ENCODE measurements at places on chromosomes 4 and X. TPM values are rescaled to one million over a fixed set of nuclear protein-coding genes. Genes with fewer than 3 reads are reported as not detected.

- H3K27me3 ChIP-seq, result no peaks in the 10 kb centered on the region
- no peaks in the 10 kb centered on the region for H3K4me1 ChIP-seq
- no peaks in the 10 kb centered on the region for H3K36me3 ChIP-seq
- DNase-seq, result no peak
Observed at GRCh38 chr4:177405508-177405907, 36.7 kb downstream of the AGA start.

DNA sequence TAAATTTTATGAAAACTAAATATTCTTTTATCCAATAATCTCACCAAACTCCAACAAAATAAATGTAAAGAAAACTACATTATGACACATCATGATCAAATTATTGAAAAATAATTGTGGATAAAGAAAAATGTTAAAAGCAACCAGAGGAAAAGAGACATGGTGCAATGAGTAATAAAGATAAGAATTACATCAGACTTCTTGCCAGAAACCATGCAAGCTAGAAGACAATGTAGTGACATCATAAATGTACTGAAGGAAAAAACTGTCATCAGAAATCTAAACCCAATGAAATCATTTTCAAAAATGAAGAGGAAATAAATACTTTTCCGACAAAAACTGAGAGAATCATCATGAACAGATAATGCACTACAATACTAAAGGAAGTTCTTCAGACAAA is 135.9 kb upstream of the EOLA2 start:
- no peaks in the 10 kb centered on the region for H3K36me3 ChIP-seq
- DNase-seq, result no peak
- H3K4me1 ChIP-seq, result no peaks in the 10 kb centered on the region
- H3K27ac ChIP-seq, result no peak overlapping the region

DNA sequence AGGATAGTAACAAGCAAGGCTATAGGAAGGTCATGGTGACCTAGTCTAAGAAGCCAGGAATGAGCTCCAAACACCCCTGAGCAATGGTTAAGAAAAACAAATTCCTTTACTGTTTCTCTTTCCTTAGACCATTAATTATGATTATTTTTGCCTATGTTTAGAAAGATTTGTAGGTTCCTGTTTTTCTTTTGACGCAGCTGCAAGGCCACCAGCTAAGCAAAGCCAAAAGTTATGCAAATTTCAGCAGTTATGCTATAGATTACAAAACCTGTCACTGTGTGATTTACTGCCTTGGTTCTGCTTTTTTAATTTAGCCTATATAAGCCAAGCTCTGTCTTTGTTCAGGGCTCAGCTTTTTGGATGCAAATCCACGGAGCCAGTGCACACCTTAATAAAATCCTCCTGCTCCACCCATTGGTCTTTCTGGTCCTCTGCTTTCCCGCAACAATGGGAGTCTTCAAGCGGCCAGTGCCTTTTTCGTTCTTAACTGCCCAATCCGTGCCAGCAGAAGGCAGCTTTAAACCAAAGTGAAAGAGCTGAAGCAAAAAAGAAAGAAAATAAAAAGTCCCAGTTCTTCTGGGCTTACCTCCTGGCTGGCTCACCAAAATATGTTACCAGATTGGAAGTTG is 1.4 kb upstream of the CEP135 start:
- H3K36me3 ChIP-seq, result peaks cover 32% of the 10 kb centered on the region
- H3K27ac ChIP-seq, result peak overlapping the region; percentile 99
- H3K4me3 ChIP-seq, result peak overlapping the region; percentile 94
- H3K4me1 ChIP-seq, result peaks cover 58% of the 10 kb centered on the region

DNA sequence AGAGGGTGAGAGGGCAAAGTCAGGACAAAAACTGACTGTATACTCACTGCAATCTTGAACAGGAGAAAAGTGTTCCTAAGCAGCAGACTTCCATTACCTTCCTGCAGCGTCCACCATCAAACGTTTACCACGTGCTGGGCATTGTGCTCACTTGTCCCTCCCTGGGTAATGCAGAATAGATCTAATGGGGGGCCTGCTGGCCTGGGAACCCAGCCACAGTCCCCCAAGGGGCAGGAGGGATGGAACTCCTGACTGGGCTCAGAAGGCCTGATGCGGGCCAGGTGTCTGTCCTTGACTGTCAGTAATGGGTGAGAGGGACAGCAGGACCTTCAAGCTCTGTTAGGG is 37.6 kb upstream of the FAM156A start:
- H3K4me1 ChIP-seq, result peaks cover 20% of the 10 kb centered on the region
- H3K27ac ChIP-seq, result peak overlapping the region; percentile 99
- peak overlapping the region; percentile 97 for H3K4me3 ChIP-seq
- H3K36me3 ChIP-seq, result peaks cover 3% of the 10 kb centered on the region

DNA sequence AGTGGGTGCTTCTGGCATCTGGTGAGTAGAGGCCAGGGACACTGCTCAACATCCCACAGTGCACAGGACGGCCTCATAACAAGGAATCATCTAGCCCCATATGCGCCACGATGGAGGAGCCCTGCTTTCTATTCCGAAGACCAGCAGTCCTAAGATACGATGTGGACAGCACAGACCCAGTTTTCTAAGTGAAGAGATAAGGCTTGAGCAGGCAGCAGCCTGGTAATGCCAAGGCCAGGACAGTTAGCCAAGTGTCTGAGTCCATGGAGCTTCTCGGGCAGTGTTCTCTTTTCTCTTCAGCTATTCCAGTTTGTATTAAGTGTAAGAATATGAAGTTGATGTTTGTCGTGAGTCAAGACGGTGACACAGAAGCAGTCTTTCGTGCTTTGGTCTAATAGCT is 112.7 kb downstream of the TBL1X start:
- no peak overlapping the region for H3K4me3 ChIP-seq
- peaks cover 12% of the 10 kb centered on the region for H3K36me3 ChIP-seq
- no peak for DNase-seq
- no peak overlapping the region for H3K27ac ChIP-seq
- peaks cover 22% of the 10 kb centered on the region for H3K4me1 ChIP-seq
- no peaks in the 10 kb centered on the region for H3K27me3 ChIP-seq

GRCh38 chrX:139766545-139766983 is 58.6 kb upstream of the MCF2 start:
- H3K36me3 ChIP-seq, result peaks cover 33% of the 10 kb centered on the region
- H3K27ac ChIP-seq, result no peak overlapping the region
- H3K27me3 ChIP-seq, result no peaks in the 10 kb centered on the region
- no peak overlapping the region for H3K4me3 ChIP-seq
- DNase-seq, result no peak

GRCh38 chr4:6298852-6299251 is 29.2 kb downstream of the WFS1 start:
- no peaks in the 10 kb centered on the region for H3K4me1 ChIP-seq
- no peaks in the 10 kb centered on the region for H3K27me3 ChIP-seq
- peaks cover 30% of the 10 kb centered on the region for H3K36me3 ChIP-seq
- no peak overlapping the region for H3K27ac ChIP-seq

DNA sequence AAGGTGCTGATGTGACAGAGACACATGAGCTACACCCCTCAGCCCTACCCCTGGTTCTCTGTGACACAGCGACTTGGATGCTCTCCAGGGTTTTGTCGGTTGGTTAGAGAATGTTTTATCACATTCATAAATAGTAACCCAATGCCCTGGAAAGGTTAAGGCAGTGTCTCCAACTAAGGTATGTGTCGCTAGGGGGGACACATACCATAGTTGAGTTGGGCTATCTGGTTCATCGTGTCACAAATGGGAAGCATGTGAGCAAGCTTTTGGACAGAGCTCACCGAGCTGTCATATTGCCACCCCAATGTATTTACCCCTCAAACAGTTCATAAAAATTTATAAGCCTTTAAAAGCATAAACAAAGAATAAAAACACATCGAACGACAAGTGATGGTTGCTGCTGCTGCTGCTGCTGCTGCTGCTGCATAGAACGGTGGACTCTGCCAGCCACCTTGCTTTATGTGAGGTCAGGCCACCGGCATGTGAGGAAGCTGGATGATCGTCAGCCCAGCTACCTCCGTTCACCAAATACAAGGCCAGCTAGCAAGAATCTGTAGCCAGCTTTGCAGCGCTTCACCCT is 55.9 kb downstream of the STOX2 start:
- no peaks in the 10 kb centered on the region for H3K36me3 ChIP-seq
- no peak overlapping the region for H3K27ac ChIP-seq
- DNase-seq, result no peak
- H3K4me3 ChIP-seq, result no peak overlapping the region
- peaks cover 8% of the 10 kb centered on the region for H3K27me3 ChIP-seq
- H3K4me1 ChIP-seq, result no peaks in the 10 kb centered on the region

DNA sequence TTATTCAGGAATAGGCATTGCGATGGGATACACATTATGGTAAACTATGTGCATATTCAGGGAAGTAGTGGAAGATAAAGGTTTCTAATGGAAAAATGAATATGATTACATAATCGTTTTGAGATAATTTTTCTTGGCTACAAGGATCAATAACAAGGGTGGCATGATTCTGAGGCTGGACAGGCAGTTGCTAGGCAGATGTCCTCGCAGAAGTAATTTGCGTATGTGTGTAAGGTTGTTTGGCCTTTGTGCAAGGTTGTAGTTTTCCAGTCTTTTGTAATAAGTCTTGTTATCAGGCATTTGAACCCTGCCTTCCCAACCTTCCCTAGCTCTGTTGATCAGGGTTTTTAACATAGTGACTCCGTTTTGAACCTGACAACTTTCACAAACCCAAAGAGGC is 59.7 kb downstream of the RGS12 start:
- H3K4me3 ChIP-seq, result no peak overlapping the region
- DNase-seq, result no peak
- no peak overlapping the region for H3K27ac ChIP-seq
- H3K27me3 ChIP-seq, result no peaks in the 10 kb centered on the region
- peaks cover 2% of the 10 kb centered on the region for H3K36me3 ChIP-seq
- H3K4me1 ChIP-seq, result peaks cover 28% of the 10 kb centered on the region

TMEM35A gene
- not detected for total RNA-seq

- H3K4me1 ChIP-seq, result no peaks in the 10 kb centered on the region
- H3K27me3 ChIP-seq, result no peaks in the 10 kb centered on the region
- no peak overlapping the region for H3K4me3 ChIP-seq
- DNase-seq, result no peak
- no peak overlapping the region for H3K27ac ChIP-seq
- no peaks in the 10 kb centered on the region for H3K36me3 ChIP-seq
Observed at GRCh38 chr4:82728301-82728700, 70.3 kb downstream of the SCD5 start.

- no peak for DNase-seq
- H3K4me1 ChIP-seq, result no peaks in the 10 kb centered on the region
- no peaks in the 10 kb centered on the region for H3K36me3 ChIP-seq
- no peak overlapping the region for H3K4me3 ChIP-seq
Observed at GRCh38 chrX:109347632-109348031, 134.3 kb downstream of the GUCY2F start.

COL4A6 gene
- total RNA-seq, result not detected

GRCh38 chr4:1614049-1614448 is 70.1 kb downstream of the FAM53A start:
- no peak for DNase-seq
- no peaks in the 10 kb centered on the region for H3K27me3 ChIP-seq
- no peaks in the 10 kb centered on the region for H3K4me1 ChIP-seq

GRCh38 chrX:49165901-49166881 is 3.6 kb downstream of the MAGIX start:
- peaks cover 35% of the 10 kb centered on the region for H3K4me1 ChIP-seq
- H3K27me3 ChIP-seq, result no peaks in the 10 kb centered on the region
- no peaks in the 10 kb centered on the region for H3K36me3 ChIP-seq

DNA sequence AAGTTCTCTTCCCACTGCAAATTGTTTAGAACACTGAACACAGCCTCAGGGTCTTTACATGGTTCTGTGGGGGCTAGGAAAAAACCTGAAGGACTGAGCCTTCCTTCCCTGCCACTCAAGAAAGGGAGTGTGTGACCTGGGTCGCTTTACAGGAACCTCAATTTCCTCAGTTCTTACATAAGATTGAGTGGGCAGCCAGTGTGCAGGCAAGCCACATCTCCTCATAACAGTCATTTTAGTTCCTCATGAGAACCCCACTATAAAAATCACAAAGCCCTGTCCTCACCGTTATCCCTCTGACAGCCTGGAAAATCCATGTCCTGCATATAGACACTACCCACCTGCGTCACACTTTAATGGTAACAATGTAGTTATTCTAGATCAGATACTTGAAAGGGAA is 2.1 kb upstream of the ETDC start:
- H3K27me3 ChIP-seq, result no peaks in the 10 kb centered on the region
- no peaks in the 10 kb centered on the region for H3K36me3 ChIP-seq
- no peak for DNase-seq
- no peak overlapping the region for H3K4me3 ChIP-seq
- peaks cover 17% of the 10 kb centered on the region for H3K4me1 ChIP-seq

- H3K27ac ChIP-seq, result no peak overlapping the region
- no peaks in the 10 kb centered on the region for H3K4me1 ChIP-seq
- no peak overlapping the region for H3K4me3 ChIP-seq
Observed at GRCh38 chrX:20753076-20753475, 486.4 kb upstream of the RPS6KA3 start.

DNA sequence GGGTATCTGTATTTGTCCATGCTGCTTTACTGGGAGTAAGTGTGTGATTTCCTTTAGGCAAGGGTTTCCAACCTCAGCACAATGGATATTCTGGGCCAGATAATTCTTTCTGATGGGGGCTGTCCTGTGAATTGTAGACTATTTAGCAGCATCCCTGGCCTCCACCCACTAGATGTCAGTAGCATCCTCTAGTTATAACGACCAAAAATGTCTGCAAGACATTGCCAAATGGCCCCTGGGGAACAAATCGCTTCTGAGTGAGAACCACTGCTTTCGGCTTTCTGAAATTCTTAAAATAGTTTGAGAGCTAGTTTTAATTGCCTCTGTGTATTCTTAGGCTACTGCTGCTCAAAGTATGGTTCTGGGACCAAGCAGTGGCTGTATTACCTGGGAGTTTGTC is 81.2 kb upstream of the GPM6B start:
- no peaks in the 10 kb centered on the region for H3K4me1 ChIP-seq
- no peak overlapping the region for H3K4me3 ChIP-seq
- H3K36me3 ChIP-seq, result no peaks in the 10 kb centered on the region
- no peak overlapping the region for H3K27ac ChIP-seq

ZNF732 gene
- total RNA-seq, result not detected

ARR3 gene
- not detected for total RNA-seq

DNA sequence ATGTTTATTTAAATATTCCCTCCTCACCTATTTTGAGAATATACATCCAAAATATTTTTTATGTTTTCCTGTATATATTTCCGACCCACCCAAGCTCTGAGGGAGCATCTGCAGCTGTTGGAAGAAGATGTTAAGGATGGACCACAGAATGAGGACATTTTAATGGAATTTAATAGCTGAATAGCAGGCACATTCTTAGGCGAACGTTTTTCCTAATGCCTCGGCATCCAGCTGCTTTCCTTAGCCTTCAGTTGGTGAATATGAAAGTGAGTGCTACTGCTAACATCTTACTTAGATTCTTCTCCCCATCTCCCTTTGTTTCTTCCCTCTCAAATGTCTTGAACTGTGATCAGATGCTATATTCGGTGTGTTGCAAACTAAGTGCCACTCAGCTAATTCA is 158.0 kb upstream of the CTSO start:
- H3K27ac ChIP-seq, result no peak overlapping the region
- no peak for DNase-seq

- H3K36me3 ChIP-seq, result no peaks in the 10 kb centered on the region
- H3K27ac ChIP-seq, result no peak overlapping the region
- no peak for DNase-seq
- no peaks in the 10 kb centered on the region for H3K4me1 ChIP-seq
- H3K4me3 ChIP-seq, result no peak overlapping the region
- H3K27me3 ChIP-seq, result peaks cover 12% of the 10 kb centered on the region
Observed at GRCh38 chr4:182932651-182933050, 15.5 kb upstream of the DCTD start.

SERPINA7 gene
- total RNA-seq, result not detected

All from activated B cell treated with CpG ODN at 0.5 μM for 24 hours (primary cell).